ENCODE measurements at places on chromosomes 16 and 17.

DNA sequence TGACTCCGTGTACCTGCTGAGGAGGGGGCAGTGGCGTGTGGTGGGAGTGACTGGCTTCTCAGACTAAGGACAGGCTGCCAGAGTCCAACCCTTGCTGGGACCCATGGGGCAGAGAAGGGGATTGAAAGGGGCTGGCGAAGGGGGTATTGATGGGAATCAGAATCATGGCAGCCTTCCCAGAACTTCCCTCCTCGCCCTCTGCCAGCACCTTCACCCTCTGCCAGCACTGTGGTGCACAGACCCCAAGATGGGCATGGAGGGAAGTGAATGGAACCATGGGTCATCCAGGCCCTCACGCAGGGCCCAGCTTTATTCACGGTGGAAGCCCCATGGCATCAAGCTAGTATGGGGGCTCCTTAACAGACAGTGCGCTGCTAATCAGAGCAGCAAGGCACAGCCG, 76.8 kb downstream of the IRX5 start:
- DNase-seq, result no peak

DNA sequence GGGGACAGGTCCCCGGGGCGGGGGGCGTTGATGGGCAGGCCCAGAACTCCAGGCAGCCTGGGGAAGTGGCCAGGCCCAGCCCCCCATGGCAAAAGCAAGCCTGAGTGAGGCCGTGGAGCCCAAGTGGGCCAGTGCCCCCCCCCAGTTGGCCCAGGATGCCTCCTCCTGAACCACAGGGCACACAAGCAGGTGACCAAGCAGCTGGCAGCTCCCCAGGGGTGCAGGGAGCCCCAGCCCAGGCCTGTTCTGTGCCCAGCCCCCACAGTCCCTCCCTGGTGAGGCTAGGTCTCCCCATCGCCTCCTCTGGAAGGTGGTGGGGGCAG, 38.2 kb upstream of the PVALEF start:
- DNase-seq, result no peak

DNA sequence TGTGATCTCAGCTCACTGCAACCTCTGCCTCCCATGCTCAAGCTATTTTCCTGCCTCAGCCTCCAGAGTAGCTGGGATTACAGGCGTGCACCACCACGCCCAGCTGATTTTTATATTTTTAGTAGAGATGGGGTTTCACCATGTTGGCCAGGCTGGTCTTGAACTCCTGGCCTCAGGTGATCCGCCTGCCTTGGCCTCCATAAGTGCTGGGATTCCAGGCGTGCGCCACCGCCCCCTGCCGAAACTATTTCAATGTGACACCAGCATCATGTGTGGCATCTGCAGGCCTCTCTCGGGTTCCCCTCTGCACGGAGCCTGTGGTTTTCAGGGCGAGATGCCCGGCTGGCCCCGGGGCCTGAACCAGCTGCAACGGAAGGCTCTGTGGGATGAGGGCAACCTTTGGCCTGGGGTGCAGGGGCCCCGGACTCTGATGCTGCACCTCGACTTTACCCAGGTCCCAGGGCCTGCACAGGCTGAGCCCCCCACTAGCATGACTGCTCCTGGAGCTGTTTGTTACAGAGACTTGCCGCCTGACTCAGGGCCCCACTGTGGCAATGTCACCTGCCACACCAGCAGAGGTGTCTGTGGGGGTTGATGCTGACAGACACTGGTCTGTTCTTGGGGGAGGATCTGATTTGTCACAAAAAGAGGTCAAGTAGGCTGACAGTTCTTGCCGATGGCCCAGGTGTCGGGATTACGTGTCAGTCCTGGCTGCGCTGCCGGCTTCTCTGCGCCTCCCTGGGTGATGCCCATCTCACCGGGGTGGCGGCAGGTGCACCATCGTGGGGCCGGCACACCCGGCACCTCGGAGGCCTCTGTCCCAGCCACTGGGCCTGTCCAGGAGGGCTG, 8.6 kb upstream of the TEX19 start:
- no peak for DNase-seq

DNA sequence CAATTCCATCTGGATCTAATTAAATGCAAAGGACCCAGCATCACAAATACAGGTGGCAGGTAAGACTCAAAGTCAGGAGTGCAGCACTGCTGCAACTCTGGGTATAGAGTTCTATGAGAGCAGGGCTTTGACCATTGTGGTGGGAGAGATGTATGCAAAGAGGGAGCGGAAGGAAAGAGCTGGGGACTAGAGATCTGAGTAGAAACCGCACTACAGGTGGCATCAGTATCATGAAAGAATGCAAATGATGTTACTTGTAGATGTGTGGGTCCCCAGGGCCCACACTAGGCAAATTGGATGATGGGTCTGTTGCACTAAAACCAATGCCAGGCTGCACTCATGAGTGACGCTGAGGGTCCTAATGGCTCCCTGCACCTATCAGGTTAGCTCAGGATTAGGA, 287.1 kb upstream of the ASIC2 start:
- no peak for DNase-seq

- DNase-seq, result no peak
These were observed 8.6 kb upstream of the DHRS13 start for GRCh38 chr17:28911411-28912045.

- no peak for DNase-seq
These were observed 773 bp downstream of the SYNGR3 start for GRCh38 chr16:1990351-1991134.

DNA sequence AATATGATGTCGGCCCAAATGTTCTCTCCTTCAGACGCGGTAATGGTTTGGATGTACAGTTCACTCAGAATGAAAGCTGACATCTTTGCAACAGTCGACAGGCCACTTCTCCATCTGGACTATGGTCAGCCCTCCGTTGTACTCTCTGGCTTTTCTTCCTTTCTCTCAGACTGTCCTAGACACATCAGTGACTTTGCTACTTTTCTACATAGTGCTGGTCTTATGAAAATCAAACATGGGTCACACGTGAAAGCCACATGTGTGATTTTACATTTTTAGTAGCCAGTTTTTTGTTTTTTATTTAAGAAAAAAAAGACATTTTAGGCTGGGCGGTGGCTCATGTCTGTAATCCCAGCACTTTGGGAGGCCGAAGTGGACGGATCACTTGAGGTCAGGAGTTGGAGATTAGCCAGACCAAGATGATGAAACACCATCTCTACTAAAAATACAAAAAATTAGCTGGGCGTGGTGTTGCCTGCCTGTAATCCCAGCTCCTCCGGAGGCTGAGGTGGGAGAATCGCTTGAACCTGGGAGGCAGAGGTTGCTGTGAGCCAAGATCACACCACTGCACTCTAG, 644.1 kb downstream of the KCNJ2 start:
- no peak for DNase-seq

GRCh38 chr16:11093572-11094074, 149.3 kb downstream of the CLEC16A start:
- no peak for DNase-seq

- no peak for DNase-seq
These were observed 246.4 kb downstream of the PRKCA start for GRCh38 chr17:66548659-66549310.

- no peak for DNase-seq
These were observed 187.5 kb upstream of the RPL38 start for GRCh38 chr17:74015990-74016389.

- peak; percentile 78 for DNase-seq
These were observed 13.1 kb downstream of the BCAR1 start for GRCh38 chr16:75238132-75238852.

DNA sequence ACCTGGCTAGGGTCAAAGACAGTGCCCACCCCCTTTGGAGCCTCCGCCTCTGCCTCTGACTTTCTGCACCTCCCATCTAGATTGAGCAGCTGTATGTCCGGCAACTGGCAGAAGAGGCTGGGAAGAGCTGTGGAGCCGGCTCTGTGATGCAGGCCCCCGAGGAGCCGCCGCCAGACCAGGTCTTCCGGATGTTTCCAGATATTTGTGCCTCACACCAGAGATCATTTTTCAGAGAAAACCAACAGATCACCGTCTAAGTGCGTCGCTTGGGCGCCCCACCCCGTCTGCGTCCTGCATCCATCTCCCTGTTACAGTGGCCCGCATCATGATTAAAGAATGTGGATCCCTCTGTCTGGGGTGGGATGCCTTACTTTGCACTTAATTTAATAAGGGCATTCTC, 22.1 kb downstream of the IRF8 start:
- DNase-seq, result no peak

All from hippocampal formation (tissue), 2 donors.